ENCODE measurements at places on chromosomes 5 and 9.

DNA sequence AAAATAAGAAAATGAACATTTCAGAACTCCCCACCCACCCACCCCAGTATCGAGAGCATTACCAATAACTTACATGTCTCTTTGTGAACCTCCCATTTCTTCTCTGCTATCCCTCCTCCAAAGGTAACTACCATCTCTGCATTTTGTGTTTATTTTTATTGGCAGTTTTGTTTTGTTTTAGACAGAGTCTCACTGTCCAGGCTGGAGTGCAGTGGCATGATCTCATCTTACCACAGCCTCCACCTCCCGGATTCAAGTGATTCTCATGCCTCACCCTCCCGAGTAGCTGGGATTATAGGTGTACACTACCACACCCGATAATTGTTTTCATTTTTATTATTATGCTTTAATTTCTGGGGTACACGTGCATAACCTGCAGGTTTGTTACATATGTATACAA lies 21.7 kb upstream of the GLIS3 start:
- no peak for DNase-seq

GRCh38 chr5:109987970-109988369 lies 298.2 kb downstream of the MAN2A1 start:
- DNase-seq, result no peak

- no peak for DNase-seq
Measured at GRCh38 chr9:38257626-38258215, 134.8 kb upstream of the ALDH1B1 start.

DNA sequence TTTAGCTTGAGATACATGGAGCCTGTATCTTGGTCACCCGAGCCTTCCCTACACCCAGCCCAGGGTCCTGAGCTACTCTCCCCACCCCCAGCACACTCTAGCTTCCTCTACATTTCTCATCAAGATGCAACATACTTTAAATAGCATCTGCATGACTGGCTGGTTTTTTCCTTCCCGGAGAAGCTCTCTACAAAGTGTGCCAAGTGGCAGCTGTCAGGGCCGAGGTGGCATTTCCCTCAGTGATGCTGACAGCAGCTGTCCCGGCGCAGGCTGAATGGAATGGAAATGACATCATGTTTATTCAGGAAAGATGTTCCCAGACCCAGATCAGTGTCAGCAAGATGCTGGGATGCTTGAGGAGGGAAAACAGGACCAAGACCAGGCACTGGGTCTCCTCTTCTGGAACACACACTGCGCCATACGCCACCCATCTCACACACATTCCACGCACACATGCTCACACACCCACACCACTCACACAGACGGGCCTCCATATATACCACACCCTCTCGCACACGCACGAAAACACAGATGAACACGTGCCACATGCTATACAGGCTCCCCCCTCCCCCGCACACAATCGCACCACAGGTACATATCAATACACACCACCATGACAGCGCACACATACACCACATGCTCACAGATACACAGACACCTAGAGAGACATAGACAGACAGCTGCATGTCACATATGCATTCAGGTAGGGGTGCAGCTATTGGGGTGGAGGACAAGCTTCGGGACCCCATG lies 67.8 kb downstream of the LHX2 start:
- no peak for DNase-seq

GRCh38 chr9:68740561-68740960 lies 35.5 kb downstream of the PIP5K1B start:
- DNase-seq, result no peak

DNA sequence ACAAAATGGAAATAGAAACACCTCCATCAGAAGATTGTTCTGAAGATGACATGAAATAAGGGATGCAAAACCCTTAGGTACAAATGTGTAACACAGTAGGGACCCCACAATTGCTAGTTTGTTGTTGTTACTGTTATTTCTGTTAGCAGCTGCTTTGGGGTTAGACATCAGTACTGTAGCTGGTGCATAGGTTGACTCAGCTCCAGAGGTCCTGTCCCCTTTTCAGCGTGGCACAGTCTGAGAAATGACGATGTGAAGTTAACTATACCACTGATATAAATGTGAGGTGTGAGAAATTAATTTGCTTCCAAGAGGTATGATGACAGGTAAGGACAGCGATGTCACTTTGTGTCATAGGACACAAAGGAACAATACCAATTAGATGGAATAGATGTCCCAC lies 384.6 kb upstream of the KLF4 start:
- DNase-seq, result no peak

GRCh38 chr5:171162165-171162564 lies 146.9 kb upstream of the TLX3 start:
- no peak for DNase-seq

- peak; percentile 2 for DNase-seq
Measured at GRCh38 chr9:68546596-68547390, 6.1 kb upstream of the TMEM252 start.
